Ureter (tissue), 1 donor: ENCODE measurements at places on chromosomes 2 and 18. TPM values are rescaled to one million over a fixed set of nuclear protein-coding genes. Genes with fewer than 3 reads are reported as not detected.

TUBB8B gene
- not detected for total RNA-seq

TEX44 gene
- total RNA-seq: not detected

MDH1 gene
- total RNA-seq: 126 TPM

DNA sequence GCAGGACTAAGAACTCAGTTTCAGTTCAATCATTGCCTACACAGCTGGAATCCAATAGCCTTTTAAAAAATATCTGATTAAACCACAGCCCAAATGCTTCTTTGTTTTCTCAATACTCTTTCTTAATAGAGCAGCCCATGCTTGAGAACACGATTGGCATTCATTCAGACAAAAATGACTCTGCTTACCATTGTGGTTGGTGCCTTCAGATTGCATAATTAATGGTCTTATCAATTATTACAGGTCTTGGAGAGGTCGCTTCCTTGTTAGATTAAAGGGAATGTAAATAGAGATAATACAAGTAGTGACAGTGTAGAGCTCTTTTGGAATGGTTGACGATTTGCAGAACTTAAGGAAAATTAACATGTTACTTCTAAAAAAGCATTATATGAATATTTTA, 107.2 kb downstream of the RNF152 start:
- no peak for DNase-seq

- DNase-seq: no peak
These were observed 16.6 kb downstream of the NCKAP1 start for GRCh38 chr2:183021613-183022012.

DNA sequence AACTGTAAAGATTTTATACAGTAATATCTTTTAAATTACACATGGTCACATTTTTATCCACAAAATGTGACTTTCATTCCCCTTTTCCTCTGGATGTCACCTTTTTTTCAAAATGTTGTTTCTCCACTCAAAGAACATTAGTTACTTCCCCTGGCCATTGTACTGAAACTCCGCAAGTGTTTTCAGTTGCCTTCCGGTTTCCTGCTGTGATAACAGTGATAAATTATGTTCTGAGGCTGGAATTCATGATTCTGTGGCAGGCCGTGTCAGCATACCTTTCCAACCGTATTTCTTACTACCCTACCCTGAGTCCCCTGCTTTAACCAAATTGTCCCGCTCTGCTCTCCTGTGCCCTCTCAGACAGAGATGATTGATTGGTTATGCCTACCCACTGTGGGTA, 53.5 kb downstream of the MGAT5 start:
- no peak for DNase-seq

- no peak for DNase-seq
These were observed 149.3 kb upstream of the PGAP1 start for GRCh38 chr2:197075754-197076337.

GRCh38 chr2:62175728-62176127, 20.2 kb upstream of the B3GNT2 start:
- no peak for DNase-seq

DNA sequence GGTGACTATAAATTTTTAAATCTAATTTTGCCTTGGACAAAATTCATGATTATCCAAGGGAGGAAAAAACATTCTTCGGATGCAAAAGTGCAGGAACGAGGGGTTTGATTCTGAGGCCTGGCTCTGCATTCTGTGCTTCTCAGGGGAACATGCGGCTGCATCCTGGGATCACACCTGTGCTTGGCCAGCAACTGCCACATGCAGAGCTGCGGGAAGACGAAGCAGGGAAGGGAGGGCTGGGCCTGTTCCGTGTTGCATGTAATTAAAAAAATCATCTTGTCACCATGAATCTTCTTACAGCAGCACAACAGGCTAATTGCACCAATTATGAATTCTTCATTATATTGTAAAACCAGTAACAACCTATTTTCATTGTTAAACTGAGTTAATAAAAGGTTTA, 158.0 kb upstream of the ALKAL2 start:
- DNase-seq: no peak

DNA sequence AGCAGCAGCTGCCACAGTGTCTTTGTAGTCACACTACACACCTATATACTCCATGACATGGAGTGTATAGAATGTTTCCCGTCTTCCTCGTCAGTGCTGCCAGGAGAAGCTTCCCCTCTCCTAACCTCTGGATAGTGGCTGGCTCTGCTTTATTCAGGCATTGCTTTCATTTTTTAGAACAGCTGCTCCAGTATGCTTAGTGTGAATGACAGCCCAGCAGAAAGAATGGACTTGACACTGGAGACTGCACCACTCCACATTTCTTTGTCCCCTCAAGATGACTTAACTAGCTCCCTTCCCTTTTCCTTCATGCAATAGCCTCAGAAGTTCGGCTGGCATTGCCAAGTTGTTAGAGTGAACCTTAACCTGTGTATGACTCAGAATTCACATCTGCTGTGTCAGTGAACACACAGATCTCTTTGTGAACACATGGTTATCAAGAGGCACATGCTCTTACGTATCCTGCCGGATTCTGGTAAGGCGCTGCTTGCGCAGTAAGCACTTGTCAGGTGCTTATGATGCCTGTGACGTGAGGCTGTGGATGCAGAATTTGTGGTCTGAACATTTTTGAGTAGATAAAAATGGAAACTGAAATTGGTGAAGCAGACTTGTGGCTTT, 73.9 kb downstream of the NEDD4L start:
- DNase-seq: peak; percentile 52
